ENCODE measurements at places on chromosomes 5 and 9.

- no peak for DNase-seq
Observed at GRCh38 chr5:37696190-37697021, 143.4 kb downstream of the GDNF start.

DNA sequence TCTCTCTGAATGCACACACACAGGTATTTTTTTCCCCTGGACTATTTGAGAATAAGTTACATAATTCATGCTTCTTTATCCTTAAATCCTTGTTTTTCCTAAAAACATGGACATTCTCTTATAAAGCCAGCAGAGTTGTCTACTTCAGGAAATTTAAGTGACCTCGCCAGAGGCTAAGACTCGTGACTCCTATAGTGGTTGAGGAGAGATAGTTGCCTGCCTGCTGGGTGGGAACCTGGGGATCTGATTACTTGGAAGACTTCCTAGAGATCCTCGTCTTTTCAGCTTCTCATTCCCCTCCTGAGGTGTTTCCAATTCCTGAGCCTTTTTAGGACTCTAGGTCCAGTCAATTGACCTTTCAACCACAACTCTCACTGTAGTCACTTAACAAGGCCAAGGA is 5.5 kb downstream of the SLC30A5 start:
- no peak for DNase-seq

- DNase-seq = no peak
Observed at GRCh38 chr5:16774806-16775205, 158.0 kb upstream of the RETREG1 start.

- DNase-seq = no peak
Observed at GRCh38 chr9:114459464-114459863, 45.8 kb downstream of the WHRN start.

DNA sequence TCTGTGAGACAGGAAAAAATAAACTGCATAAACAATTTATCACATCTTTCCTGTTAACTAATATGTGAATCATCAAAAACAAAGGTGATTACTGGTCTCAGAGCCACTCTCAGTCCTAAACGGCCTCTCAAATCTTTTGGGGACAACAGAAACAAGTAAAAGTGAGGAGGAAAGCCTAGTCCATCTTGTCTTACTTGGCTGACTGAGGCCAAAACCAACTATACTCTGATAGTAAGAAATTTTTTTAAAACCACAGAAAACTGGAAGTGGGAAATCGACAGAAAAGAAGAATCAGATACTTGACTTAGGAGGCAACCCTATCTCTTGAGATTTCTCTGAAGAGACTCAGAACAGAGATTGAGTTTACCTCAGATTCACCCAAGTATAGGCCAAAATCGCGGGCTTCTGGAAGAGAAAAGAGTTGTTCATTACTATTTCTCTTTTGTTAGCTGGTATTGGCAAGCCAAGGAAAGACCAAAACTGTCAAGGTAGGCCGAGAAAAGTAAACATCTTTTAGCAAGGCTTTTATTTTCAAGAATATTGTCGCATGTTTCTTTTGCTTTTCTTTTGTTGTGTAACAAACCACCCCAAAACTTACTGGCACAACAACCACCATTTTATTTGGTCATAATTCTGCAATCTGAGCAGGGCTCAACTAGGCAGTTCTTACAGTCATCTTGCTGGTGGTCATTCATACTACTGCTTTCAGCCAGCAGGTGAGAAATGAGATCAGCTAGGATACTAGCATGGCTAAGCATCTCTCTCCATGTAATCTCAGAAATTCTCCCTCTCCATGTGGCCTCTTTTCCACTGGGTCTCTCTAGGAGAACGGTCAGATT is 46.1 kb downstream of the RFX3 start:
- no peak for DNase-seq

DNA sequence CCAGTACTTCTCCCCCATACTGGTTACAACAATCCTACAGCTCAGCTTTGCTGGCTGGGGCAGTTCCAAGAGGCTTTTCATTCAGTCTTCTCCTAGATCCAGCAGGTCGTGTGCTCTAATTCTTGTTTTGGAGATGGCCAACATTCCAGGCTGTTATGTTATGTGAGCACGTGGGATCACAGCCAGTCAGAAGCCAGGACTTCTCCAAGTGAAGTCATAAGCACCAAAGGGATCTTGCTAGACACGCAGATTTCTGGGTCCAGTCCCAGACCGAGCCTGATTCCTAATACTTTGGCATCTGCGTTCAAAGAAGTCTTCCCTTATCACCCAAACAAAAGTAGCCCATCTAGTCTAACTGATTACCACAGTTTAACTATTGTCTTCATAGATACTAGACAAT is 1.4 kb upstream of the LARP1 start:
- DNase-seq = no peak

DNA sequence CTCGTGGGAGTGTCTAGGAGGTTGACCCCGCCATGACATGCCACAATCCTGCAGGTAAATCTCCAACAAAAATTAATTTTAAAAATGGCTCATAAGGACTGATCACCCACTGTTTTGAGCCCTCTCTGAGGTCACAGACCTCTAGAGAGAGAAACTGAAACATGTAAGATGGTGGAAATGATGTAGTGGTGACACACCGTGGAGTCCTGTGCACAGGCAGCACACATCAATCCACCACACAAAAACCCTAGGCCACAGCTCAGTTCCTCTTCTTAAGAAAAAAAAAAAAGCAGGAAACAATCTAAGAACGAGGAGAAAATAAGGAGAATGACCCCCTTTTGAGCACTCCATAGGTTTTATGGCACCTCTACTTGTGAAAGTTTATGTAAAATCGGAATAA is 93.8 kb upstream of the FAM120A start:
- DNase-seq = no peak

DNA sequence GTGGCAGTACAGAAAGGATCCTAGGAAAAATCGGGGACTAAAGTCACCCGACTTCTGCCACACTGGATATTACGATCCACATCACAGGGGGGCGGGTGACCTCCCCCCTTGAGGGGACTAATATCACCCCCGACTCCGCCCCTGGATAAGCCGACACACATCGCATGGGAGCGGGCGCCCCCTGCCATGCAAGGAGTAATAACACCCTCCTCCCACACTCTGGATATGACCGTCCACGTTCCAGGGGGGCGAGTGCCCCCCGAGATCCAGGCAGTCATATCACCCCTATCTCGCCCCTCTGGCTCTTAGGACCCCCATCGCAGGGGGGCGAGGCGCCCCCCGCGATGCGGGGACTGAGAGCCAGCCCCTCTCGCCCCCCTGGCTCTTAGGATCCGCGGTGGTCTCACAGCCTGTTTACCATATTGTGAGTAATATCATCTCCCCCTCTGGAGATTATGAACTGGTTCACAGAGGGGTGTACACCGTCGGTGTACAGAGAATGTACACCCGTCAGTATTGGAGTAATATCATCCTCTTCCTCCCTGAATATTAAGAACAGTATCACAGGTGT is 423.0 kb downstream of the DIRAS2 start:
- DNase-seq = no peak

DNA sequence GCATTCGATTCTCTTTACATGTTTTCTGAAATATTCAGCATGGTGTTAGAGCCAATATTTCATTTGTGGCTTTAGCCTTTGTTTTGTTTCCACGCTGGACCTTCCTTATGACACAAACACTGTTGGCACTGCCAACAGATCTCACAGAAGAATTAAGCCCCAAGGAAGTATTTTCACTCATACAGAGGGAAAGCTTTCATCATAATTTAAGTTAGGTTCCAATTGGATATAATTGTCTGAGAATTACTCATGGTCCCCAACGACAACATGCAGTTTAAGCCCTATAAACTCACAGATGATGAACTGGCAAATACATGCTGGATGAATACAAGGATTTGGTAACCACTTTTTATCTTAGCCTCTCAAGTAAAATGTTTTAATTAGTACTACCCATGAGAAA is 259.5 kb downstream of the EBF1 start:
- DNase-seq = no peak

DNA sequence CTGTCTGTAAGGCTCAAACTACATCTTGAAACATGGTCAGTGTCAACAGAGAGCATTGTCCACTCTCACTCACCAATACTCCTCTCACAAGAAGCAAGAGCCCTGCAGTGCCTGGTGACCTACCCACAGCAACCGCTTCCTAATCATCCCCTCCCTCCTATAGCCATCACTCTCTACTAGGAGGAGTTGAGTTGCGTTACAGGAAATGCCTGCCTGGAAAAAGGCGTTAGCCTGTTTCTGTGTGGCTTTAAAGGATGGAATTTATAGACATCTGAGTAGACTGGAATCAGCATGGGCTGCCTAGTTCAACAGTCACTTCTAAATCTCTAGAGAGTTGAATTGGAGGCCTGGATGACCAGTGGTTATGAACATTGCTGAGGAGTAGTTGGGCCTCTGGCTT is 108.3 kb upstream of the FER start:
- no peak for DNase-seq

DNA sequence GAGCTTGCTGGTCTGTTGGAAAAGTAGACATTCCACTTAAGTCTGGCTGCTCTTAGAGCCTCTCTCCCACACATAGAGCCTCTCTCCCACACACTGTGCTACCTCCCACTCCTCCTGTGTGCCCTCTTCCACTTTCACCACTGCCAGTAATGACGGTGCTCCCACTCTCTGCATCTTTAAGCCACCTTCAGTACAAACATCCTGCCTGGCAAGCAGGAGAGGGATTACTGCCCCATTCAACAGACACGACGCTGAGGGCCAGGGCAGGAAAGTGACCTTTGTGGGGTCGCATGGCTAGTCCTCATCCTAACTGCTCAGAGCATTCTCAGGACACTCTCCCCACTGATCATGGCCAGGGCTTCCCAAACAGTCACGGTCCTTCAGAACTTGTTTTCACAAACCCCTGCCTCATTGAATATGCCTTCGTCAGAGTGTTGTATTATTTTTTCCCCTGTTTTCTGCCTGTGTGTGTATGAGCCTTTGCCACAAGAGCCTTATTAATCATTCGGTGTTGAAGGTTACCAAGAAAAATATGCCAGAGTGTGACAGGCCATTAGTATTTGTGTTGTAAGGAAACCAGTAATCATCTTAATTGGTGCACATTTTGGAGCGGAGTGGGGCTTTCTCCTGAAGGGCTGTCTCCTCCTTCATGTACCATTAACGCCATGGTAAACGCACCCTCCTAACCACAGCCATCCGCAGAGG is 87.1 kb upstream of the SAP30L start:
- DNase-seq = no peak

DNA sequence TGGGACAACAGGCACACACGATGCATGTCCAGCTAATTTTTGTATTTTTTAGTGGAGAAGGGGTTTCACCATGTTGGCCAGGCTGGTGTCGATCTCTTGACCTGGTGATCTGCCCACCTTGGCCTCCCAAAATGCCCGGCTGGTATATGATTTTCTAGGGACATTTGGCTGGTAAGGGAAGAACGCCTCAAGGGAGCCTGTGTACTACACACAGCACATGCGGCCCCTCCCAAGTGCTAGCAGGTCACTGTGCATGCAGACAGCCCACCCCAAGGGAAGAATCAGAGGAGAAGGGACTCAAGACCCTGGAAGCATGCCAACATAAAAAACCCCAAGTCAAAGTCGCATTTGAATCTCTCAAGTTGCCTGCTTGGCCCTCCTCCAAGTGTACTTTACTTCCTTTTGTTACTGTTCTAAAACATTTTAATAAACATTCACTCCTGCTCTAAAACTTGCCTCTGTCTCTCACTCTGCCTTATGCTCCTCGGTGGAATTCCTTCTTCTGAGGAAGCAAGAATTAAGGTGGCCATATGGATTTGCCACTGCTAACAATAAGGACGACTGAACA is 24.3 kb upstream of the OTULINL start:
- no peak for DNase-seq

DNA sequence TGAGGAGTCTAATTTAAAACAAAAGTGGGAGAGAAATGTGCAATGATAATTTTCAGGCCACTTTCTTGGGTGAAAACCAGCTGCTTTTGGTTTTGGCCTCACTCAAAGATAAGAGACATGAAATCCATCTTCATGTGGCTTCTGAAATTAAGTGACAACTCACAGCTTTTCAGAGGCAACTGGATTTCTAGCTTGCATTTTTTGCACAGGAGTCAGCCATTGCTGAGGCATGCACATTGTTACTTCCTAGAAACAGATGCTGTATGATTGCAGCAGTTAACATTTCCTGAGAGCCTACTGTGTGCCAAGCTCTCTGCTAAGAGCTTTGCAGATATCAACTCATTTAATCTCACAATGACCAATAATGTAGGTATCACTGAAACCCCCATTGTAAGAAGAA is 562.6 kb downstream of the NR2F1-AS1 start:
- no peak for DNase-seq

DNA sequence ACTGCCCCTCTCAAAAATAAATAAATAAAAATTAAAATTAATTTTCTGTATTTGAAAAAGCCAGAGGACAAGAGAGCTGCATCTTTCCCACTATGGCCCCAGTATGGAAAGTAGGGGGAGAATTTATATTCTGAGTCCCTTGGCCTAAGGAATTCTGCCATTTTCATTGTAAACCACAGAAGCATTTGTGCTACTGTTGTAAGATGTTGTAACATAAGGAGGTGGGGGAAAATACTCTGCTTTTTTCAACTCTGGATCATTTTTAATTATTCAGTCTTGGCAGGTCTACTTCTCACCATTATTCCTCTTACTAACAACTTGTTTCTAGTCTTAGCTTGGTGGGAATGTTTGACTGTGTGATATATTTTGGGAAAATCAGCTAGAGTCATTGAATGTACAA is 52.3 kb upstream of the APC start:
- no peak for DNase-seq

- DNase-seq = no peak
Observed at GRCh38 chr9:120136696-120137095, 443.3 kb downstream of the CDK5RAP2 start.

GRCh38 chr5:74328221-74328630 is 312.3 kb downstream of the ENC1 start:
- DNase-seq = no peak

GRCh38 chr5:154844809-154845208 is 5.6 kb downstream of the FAXDC2 start:
- no peak for DNase-seq

DNA sequence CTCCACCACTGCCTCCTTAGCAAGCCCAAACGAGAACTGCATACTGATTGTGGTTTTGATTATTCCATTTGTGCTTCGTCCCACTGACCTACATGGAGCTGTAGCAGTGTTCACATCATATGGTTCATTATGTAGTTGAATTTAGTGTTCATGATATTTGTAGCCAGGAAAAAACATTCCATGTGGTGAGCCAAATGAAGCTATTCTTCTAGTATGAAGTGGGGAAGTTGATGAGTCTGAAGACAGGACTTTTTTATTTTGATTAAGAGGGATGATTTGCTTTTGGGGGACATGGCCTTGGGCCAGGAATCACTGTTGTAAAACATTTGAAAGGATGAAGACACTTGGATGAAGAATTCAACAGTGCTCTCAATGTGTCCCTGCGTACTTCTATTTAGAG is 192.9 kb upstream of the SLC27A6 start:
- DNase-seq = no peak

GRCh38 chr9:119802133-119802532 is 432.9 kb upstream of the BRINP1 start:
- DNase-seq = no peak

GRCh38 chr5:22938362-22938761 is 85.2 kb upstream of the CDH12 start:
- no peak for DNase-seq

- DNase-seq = no peak
Observed at GRCh38 chr5:132064140-132064539, 3.7 kb downstream of the IL3 start.
